ENCODE measurements at places on chromosomes 2 and 18.
A peak's percentile ranks its signal among the peaks of the same experiment; 100 is the strongest.

GRCh38 chr2:28869494-28870145 is 489 bp downstream of the TRMT61B start:
- DNase-seq: peak; percentile 13

DNA sequence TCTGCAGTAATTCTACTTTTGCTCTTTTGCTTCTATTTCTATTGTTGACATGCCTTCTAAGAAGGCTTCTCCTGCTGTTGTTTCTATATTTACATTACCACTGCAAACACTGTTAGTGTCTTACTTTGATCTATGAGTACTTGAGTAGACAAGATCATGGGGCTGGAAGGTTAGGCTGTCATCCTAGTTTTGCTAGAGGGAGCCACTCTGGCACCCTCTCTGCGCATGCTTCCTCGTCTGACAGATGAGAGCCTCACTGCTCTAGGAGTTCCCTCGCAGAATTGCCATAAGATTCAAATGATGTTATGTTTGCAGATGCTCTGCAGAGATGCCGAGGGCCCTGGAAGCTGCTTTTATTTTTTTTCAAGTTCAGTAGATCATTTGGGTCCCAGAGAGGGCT is 185.6 kb downstream of the RNF144A start:
- no peak for DNase-seq

DNA sequence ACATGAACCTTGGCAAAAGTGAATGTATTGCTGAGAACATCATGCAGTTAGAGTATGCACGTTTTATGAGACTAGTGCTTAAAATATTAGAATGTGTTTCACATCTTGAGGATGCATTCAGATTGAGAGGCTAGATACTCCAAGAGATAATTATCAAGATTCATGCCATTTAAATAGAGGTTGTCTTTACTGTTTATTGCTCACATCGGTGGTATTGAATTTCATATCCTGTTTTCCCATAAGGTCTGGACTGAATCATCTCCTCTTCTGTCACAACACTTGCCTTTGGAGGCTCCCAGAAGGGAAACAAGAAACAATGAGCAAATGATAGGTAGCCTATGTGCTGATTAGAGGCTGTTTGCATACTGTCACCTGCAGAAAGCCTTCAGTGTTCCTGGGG is 83.8 kb downstream of the CLHC1 start:
- no peak for DNase-seq

GRCh38 chr18:42275949-42276730 is 321.1 kb downstream of the PIK3C3 start:
- DNase-seq: no peak

DNA sequence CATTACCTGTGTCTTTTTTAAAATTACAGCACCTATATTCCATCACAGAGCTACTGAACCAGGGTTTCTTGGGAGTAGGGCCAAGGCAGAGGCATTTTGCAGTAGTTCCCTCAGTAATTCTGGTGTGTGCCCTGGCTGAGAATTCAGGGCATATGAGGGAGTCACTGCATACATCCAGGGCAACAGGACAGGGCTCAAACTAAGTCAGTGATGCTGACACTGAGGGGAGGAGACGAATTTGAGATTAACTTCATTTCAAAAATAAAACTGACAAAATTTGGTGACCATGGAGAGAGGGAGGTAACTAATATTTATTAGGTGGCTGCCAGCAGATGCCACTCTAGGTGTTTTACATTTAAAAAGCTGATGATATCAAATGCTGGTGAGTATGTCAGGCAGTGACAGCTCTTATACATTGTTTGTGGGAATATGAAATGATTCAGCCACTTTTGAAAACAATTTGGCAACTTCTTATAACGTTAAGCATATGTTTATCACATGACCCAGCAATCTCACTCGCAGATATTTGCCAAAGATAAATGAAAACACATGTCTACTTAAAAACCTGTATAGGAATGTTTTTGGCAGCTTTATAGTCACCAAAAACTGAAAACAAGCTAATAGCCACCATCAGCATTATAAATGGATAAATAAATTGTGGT is 20.3 kb downstream of the STRADB start:
- DNase-seq: no peak

- DNase-seq: no peak
Observed at GRCh38 chr18:3162181-3162580, 57.6 kb downstream of the MYOM1 start.

DNA sequence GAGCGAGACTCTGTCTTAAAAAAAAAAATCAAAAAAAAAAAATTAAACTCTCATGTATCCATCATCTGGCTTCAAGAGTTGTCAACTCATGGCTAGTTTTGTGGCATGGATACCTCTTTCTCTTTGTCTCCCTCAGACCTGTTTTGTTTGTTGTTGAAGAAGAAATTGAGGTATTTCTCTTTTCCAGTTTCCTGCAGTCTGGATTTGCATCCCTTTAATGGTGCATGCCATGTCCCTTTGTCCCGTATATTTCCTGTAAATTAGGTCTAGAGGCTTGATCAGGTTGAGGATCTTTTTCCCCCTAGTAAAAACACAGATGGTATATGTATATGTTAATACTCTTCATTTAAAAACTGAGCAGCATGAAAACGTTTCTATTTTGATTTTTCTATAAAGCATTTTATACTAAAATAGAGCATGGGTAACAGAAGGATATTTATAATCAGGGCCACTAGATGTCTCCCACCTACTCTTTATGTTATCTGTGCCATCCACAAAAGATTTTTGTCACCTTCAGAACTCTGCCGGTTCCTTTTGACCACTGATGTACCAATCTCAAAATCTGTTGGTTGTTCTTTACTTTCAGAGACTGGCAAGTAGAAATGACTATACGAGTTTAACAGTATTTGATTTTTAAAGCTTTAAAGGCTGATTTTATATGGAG is 80.1 kb downstream of the GALNT1 start:
- DNase-seq: no peak

DNA sequence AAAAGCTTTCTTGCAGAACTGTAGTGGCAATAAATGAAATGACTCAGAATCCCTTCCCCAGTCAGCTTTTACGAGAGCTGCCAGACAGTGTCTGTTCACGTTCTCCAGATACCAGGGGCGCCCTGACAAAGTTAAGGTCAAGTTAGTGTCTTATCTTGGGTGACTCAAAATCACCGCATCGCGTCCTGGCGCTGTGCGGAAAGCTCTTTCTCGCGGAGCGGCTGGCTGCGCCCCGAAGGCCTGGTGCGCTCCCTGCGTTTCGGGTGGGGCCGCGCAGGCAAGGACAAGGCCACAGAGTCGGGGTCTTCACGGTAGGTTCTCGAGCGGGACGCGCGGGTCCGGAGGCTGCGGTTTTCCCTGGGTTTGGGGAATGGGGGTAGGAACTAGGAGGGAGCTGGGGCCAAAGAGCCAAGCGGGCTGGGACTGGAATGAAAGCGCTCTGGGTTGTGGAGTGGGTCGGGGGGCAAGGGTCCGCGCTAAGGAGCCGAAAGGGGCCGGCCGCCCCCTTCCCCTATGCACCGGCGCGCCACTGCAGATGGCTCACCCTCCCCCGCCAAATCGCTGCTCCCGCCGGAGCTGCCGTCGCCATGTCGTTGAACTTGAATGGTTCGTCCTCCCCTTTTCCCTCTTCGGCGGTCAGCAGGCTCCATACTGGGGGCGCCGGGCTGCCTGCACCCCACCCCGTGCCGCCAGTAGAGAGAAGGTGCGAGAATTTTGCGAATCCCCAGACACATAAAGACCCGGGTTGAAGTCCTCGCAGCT is 2.6 kb upstream of the HOXD11 start:
- DNase-seq: no peak

GRCh38 chr2:231470246-231470900 is 6.1 kb upstream of the NCL start:
- DNase-seq: no peak

GRCh38 chr2:222448748-222449181 is 24.4 kb downstream of the SGPP2 start:
- DNase-seq: no peak

DNA sequence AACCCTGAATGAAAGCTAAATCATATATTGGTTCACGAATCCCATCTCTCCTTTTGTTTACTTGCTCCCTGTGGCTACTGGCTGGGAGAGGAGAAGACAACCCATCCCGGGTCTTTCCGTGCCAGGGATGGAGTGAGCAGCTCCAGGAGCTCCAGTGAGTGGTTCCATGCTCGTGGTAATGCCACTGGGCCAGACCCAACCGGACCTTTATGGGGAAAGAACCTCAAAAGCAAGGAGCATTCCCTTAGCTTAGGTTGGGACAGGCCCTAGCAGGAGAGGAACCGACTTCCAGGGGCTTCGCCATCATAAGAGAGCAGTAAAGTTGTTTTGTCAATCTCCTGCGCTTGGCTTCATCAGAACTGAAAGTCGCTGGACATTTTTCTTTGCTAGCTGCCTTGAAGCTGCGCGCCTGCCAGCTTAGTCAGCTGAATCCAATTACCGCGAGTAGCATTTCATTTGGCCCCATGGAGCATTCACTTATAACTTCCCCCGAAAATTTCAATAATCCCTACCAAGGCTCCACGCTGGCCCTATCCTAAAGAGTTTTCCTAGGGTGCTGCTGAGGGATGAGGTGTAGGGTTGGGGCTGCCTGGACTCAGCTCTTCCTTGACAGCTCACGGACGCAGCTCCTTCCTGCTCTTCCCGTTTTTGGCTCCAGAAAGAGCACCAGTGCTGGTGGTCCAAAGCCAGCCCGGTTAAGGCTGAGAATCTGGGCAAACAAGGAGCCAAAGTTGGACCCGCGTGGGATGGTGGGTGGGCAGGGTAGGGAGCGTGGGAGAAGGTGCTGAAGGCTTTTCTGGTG is 4.9 kb downstream of the HOXD3 start:
- no peak for DNase-seq

GRCh38 chr2:218631837-218632236 is 24.1 kb downstream of the PLCD4 start:
- DNase-seq: no peak

GRCh38 chr2:129821445-129821844 is 158.0 kb upstream of the RAB6C start:
- DNase-seq: no peak

- no peak for DNase-seq
Observed at GRCh38 chr18:8763611-8764010, 58.3 kb downstream of the MTCL1 start.

- no peak for DNase-seq
Observed at GRCh38 chr18:37508207-37508606, 57.4 kb downstream of the CELF4 start.

GRCh38 chr2:194735837-194736542 is 921.0 kb upstream of the SLC39A10 start:
- no peak for DNase-seq

DNA sequence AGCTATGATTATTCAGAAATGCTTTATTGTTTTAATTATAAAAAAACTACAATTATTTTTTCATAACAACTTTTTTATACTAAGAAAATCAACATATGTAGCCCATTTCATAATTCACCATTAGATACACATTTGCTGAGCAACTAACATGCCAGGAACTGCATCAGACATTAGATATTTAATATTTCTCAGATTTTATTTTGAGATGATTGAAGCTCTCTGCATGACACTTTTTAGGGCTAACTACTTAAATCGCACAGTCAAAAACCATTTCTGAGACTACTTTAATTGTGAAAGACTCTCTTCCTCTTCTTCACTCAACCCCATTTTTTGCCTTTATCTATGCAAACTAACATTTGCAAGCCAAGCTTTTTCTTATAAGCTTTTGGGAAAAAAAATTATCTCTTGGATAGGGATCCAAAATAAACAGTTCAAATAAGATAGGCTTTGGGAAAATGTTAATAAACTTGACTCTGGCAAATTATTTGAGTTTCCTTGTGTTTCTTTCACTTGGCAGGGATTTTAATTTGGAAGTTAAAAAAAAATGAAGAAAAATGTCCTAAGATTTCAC is 9.1 kb upstream of the COL3A1 start:
- no peak for DNase-seq

All from stimulated activated CD8-positive, alpha-beta memory T cell treated with anti-CD3 and anti-CD28 coated beads, Interleukin-7, amount 100 ng/mL, for 4 hours (primary cell).